ENCODE measurements at places on chromosomes 1 and 21.

- no peak for DNase-seq
Measured at GRCh38 chr1:183090391-183091006, 67.3 kb downstream of the LAMC1 start.

DNA sequence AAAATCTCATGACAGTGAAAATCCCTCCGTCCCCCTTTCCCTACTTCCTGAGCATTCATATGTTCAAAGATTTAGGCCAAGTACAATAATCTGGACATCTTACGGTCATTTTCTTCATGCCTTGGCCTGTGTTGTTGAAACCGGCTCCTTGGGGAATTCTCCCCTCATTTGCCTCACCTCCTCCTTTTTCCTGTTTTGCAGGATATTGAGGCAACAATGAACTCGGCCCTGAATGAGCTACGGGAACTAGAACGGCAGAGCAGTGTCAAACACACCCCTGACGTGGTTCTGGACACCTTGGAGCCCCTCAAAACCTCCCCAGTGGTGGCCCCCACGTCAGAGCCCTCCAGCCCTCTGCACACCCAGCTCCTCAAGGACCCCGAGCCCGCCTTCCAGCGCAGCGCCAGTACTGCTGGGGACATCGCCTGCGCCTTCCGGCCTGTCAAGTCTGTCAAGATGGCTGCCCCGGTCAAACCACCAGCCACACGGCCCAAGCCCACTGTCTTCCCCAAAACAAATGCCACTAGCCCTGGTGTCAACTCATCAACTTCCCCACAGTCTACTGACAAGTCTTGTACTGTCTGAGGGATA lies 9.3 kb upstream of the IKBKE start:
- no peak for DNase-seq

DNA sequence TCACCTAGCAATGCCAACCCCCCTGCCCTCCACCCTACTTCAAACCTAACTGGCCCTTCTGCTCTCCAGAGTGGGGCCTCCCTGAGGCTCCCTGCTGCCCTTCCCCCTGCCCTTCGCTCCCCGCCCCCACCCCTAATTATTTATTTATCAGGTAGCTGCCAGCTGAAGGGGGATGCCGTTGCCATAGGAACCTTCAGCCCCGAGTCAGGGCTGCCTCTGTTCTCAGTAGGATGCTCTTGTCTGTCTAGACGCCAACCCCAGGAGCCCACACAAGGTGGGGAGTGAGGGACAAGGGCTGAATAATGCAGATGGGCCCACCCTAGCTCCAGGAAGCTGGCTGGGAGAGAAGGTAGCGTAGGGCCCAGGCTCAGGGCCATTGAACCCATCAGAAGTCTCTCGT lies 41.1 kb downstream of the NKAIN1 start:
- DNase-seq: no peak

- peak; percentile 93 for DNase-seq
Measured at GRCh38 chr1:235160957-235161684, at the start of gene RBM34. Gene RBM34, minus strand, starts transcription at chr1:235161250. Its CDS starts 24 bp downstream, at chr1:235161226.

- DNase-seq: no peak
Measured at GRCh38 chr1:201384406-201384782, 6.9 kb upstream of the TNNT2 start.

GRCh38 chr1:195663549-195664280 lies 944.5 kb downstream of the KCNT2 start:
- DNase-seq: no peak

GRCh38 chr1:243842161-243842560 lies 7.9 kb downstream of the AKT3 start:
- DNase-seq: no peak

DNA sequence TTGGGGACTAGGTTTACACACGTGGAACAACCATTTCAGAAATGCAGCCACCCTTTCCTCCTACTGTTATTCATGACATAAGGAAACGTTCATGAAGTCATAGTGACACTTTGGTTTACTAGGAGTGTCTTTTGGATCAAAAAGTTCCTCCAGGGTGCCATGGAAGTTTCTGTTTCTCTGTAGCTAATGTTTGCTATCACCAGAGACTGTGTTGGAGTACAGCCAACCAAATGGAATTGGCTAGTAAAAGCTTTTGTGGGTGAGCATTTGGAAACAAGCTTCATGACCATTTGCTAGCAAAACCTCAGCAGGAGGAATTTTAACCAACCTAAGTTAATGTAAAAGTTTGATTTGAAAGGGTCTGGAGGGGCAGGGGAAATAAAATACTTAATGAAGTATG lies 43.9 kb upstream of the ADGRL2 start:
- DNase-seq: no peak

DNA sequence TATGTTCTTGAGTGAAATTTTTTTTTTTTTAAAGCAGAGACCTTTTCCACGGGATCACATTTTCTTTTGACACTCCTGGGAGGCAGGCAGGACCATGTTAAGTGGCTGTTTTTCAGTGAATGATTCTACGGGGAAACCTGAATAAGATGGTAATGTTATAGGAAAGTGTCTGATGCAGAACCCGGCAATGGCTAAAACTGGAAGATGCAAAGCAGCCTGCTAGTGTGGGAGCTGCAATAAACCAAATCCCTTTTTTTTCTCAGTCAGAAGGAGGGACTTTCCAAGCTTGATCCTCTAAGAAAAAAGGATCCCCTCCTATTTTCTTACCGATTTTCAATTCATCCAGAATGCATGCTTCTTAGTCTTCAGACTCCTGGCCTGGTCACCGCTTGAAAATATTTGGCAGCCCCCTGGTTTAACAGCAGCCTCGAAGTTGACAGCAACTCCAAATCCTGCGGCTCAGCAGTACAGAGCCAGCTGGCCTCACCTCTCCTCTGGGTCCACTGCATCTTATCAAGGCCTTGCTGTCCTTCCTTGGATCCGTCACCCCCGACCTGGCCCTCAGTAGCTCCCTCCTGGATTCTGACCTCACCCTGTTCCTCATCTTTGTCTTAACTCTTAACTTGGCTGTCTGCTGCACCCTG lies 5.6 kb downstream of the MX2 start:
- DNase-seq: no peak

DNA sequence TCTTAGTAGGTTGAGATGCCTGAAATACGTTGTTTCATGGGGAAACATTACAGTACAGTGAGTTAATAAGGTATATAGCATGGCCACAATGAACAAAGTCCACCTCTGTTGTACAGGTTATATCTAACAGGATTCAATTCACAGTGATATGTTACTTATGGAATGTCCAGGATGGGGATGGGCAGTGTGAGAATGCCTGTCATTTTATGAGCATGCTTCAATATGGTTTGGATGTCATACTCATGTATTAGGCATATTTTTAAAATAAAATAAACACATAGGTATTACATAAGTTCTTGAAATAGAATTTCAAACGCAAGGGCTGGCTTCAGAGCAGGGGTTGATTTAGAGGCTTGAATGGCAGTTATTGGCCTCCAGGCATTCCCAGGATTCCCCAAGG lies 6.1 kb upstream of the PHLDA3 start:
- DNase-seq: no peak

GRCh38 chr1:9371391-9371935 lies 78.8 kb downstream of the SPSB1 start:
- DNase-seq: no peak

DNA sequence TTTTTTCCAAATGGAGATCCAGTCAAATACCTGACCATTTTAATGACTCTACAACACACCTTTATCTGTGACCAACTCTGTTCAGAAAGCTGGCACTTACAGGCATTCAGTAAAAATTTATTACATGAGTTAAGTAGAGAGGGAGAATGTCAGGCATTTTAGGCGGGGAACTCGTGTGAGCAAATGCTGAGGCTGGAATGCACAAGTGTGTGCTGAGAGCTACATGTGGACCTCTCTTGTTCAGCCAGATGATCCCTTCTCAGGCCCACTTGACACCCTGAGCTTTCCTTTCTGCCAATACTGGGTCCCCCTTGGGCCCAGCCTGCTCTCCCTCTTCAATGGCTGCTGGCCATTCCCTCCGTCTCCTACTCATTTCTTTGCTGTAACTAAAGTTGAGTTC lies 11.7 kb downstream of the PPIH start:
- DNase-seq: no peak

DNA sequence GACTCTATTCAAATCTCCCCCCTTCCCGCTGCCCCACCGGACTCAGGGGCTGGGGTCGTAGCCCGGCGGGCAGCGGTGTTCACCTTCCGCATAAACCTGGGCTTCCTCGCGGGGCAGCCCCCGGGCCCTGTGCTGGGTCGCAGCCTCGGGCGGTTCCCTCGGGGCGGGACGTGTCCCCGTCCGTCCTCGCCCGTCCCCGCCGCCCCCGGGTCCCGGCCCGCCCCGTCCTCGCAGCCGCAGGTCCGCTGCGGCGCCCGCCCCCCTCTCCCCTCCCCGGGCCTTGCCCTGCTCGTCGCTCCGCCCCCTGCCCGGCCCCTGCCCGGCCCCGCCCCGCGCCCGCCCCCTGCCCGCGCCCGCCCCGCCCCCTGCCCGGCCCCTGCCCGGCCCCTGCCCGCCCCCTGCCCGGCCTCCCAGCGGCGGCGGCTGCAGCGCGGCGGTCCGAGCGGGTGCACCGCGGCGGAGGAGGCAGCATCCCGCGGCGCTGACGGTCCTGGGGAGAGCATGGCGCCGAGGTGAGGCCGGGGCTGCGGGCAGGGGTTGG lies at the start of gene COL18A1:
COL18A1 (plus strand) TSS at position 436 of the 541 bp plus-strand sequence; CDS start at position 502, 66 bp downstream.
- peak; percentile 48 for DNase-seq

GRCh38 chr21:32918478-32919120 lies 107.1 kb upstream of the OLIG2 start:
- no peak for DNase-seq

DNA sequence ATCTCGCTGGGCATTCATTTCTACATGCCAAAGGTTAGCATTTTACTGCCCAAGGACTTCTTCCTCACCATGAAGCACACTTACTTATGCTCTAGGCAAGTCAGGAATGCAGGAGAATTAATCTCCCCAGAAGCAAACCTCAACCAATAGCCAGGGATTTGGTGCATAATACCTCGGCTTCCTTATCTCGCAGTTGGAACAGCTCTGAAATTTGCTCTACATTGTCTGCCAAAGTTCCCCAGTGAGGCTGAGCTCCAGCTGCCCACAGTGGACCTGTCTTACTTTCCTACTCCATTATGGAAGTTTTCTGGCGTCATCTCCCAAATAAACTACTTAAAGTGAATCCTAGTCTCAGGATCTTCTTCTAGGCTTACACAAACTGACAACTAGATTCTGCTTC lies 57.6 kb upstream of the PPM1J start:
- DNase-seq: no peak

DNA sequence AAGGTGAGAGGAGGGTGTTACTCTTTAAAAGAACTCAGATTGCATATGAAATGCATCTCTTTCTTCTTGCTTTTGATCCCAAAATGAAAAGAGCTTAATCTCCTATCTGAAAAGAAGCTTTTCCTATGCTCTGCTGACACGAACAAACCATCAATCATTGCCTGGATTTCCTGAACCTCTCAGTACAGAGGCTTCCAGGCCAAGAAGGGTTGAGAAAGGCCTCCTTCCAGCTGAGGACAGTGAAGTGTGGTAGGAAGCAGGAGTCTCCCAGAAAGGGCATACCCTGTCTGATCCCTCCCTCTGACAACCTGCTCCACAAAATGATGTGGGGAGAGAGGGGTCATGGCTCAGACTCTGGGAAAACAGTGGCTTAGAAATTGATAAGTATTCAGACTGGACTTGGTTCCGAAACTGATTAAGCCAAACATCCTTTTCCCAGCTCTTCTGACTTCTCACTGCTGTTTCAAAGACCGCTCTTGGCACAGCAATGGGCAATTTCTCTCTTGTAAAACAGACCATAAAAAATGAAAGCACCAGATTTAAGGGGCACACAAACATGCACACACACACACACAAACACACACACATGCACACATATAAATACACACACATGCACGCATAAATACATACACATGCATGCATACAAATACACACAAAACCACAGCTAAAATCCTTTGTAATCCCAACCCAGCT lies 310.3 kb downstream of the SIPA1L2 start:
- no peak for DNase-seq

Measured in hematopoietic multipotent progenitor cell treated with erythropoietin and hydrocortisone succinate and interleukin-3 and kit ligand, for 15 days (in vitro differentiated cells).